ENCODE measurements at places on chromosomes 2 and 18.

DNA sequence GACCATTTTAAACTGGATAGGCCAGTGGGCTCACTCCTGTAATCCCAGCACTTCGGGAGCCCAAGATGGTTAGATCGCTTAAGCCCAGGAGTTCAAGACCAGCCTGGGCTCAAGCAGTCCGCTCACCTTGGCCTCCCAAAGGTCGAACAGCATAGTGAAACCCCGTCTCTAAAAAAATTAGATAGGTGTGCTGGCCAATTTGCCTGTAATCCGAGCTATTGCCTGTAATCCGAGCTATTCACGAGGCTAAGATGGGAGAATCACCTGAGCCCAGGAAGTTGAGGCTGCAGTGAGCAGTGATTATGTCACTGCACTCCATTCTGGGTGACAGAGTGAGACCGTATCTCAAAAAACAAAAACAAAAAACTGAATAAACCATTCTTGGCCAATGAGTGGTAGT, 52.6 kb upstream of the EMILIN2 start:
- no peak for DNase-seq

GRCh38 chr18:58997811-58998337, 133.2 kb downstream of the ZNF532 start:
- no peak for DNase-seq

DNA sequence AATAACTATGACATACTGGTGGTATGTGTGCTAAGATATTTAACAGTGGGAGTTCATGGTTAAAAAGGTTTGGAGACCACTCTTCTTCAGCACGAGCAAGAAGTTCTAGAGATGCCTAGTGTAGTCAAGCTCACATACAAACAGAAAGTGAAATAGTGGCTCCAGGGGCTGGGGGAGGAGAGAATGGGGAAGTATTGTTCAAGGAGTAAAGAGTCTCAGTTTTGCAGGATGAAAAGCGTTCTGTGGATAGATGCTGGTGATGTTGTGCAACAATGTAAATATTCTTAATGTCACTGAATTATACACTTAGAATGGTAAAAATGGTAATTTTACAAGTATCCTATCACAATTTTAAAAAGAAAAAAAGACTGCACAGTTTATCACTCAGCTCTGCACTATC, 29.0 kb upstream of the EPAS1 start:
- no peak for DNase-seq

DNA sequence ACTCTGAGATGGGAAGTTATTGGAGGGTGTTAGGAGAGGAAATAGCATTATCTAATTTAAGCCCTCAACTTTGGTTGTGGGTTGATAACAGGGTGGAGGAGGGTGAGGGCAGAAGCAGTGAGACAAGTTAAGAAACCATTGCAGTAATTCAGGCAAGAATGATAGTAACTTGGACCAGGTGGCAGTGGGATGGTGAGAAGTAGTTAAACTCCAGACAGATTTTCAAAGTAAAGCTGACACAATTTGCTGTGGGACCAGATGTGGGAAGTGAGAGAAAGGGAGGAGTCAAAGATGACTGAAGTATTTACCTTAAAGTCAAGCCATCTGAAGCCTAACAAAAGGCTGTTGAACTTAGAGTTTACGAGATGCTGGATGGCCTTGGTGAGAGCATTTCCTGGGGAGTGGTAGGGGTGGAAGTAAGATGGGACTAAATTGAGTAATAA, 163.2 kb upstream of the KLF7 start:
- DNase-seq = no peak

GRCh38 chr2:99689145-99689742, 199.4 kb upstream of the REV1 start:
- DNase-seq = no peak

GRCh38 chr2:221133941-221134340, 438.2 kb downstream of the EPHA4 start:
- no peak for DNase-seq

All from stimulated activated CD8-positive, alpha-beta memory T cell treated with anti-CD3 and anti-CD28 coated beads, Interleukin-12 subunit alpha, Interleukin-12 subunit beta, amount 100 ng/mL, for 1 hour (primary cell).